Esophagus squamous epithelium (tissue), 5 donors: ENCODE measurements at places on chromosomes 7 and 10.

- no peak for DNase-seq
Observed at GRCh38 chr7:23545493-23545892, 13.7 kb upstream of the TRA2A start.

- DNase-seq = no peak
Observed at GRCh38 chr7:106752367-106752766, 91.4 kb upstream of the CCDC71L start.

- no peak for DNase-seq
Observed at GRCh38 chr10:9243941-9244411, 1189.5 kb downstream of the GATA3 start.

DNA sequence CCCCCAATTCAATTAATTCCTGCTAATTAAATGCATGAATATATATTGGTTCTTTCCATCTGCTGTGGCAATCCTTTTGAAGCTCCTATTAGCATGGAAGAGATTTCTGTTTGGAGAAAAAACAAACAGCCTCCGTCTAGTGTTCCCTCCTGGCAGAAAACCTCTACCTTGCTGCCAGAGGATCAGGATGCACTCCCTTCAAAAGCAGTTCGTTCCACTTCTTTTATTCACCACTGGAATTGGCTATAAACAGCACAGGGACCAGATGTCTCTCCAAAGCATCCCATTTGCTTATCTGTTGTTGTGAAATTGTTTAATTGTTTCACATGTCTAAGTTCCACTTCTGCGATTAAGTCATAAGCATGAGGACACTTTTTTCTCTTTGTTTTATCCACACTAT is 77.8 kb upstream of the PTN start:
- DNase-seq = no peak

- DNase-seq = no peak
Observed at GRCh38 chr7:120718361-120718760, 139.6 kb downstream of the TSPAN12 start.

DNA sequence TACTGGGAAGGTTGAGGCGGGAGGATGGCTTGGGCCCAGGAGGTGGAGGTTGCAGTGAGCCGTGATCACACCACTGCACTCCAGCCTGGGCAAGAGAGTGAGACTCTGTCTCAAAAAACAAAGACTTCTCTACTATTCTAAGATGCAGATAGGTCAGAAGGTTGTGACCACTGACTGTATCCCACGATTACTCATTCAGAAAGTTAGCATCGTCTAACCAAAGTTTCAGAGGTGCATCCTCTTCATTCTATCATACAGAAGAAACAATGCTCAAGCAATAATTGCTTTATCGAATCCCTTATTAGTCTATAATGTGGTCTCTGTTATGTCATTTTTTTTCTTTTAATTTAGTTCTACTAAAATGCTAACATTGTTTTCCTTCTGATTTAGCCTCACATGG is 348.7 kb upstream of the LRGUK start:
- DNase-seq = no peak

GRCh38 chr7:19899529-19899928 is 126.1 kb upstream of the TMEM196 start:
- DNase-seq = no peak

GRCh38 chr10:112332509-112333228 is 41.2 kb upstream of the ACSL5 start:
- no peak for DNase-seq

DNA sequence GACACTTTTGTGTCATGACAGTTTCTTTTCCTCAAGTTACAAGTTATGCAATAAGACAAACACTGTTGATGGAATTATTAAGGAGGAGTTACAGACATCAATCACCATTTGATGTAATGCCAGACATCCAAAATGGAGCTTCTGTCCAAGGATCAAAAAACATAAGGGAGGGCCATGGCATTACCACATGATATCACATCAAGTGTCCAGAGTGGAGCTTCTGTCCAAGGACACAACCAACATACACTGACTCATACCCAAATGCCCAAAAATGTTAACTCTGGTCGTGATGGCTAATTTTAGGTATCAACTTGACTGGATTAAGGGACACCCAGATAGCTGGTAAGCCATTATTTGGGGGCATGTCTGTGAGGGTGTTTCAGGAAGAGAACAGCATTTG is 140.4 kb downstream of the DOCK4 start:
- DNase-seq = no peak

DNA sequence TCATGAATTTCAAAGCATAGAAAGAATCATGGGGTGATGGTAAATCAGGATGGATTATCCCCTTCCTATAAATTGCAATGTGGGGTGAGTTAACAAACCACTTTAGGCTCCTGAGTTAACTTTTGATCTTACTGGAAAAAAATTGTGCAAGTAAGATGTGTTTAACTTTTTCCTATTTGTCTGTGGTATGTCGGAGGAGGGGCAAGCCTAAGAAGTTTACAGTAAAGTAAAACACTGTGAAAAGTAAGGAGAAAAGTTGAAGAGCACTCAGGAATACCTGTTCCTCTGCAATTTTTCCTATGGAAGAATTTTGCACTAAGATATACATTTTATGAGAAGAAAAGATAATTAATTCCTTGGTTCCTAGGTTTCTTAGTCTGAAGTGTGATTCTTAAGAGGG is 44.4 kb downstream of the IFIT5 start:
- no peak for DNase-seq

- peak; percentile 12 for DNase-seq
Observed at GRCh38 chr10:6348096-6348874, 145.6 kb downstream of the PFKFB3 start.

- no peak for DNase-seq
Observed at GRCh38 chr10:3400348-3400747, 227.8 kb upstream of the PITRM1 start.

DNA sequence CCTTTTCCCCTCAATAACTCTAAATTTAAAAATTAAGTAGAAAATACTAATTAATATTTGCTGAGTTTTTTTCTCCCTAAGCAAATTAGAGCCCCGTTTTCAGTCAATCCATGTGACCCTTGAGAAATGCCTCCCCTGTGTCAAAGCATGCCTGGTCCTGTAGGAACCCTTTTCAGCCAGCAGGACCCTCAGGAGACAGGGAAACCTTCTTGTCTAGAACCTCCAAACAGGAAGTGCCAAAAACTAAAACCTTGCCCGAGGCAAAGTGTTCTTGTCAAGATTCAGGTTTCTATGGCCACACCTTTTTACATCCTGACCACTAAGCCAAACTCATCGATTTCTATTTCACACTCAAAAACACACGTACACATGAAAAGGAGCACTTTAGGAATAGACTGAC is 60.1 kb upstream of the NFE2L3 start:
- DNase-seq = no peak

DNA sequence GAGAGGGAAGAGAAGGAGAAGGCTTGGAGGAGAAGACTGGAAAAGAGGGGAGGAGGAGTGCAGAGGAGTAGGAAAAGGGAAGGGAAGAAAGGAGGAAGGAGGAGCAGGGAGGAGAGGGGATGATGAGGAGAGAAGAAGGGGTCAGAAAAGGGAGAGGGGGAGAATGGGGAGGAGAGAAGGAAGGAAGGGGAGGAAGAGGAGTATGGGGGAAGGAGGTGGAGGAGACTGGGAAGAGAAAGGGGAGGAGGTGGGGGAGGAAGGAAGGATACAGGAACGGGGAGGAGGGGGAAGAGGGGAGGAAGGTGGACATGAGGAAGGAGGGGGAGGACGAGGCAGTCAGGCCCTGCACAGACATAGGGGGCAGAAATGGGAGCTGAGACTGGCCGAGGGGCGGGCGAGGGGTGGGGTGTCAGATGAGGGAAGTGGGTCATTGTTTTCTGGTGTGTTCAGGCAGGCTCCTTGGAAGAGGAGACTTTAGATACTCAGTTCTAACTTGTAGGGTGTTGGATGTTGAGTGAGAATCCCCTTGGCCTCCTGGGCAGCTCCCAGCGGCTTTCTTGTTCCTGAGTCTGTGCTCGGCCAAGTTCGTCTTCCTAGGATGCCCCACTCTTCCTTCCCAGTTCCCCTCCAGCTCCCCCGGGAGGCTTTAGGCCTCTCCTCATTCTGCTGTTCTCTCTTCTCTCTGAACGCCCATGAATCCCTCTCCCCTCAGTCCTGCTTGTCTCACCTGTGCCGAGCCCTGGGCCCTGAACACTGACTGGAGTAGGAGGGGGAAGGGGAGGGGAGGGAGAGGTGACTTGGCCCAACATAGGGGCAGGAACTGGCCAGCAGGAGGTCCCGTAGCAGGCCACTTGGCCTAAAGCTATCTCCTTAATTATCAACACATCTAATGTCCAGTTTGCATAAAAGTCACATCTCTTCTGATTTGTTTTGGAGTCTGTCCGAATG is 12.8 kb upstream of the CRHR2 start:
- no peak for DNase-seq
